ENCODE measurements at places on chromosomes 6 and 20.
A peak's percentile ranks its signal among the peaks of the same experiment; 100 is the strongest.

DNA sequence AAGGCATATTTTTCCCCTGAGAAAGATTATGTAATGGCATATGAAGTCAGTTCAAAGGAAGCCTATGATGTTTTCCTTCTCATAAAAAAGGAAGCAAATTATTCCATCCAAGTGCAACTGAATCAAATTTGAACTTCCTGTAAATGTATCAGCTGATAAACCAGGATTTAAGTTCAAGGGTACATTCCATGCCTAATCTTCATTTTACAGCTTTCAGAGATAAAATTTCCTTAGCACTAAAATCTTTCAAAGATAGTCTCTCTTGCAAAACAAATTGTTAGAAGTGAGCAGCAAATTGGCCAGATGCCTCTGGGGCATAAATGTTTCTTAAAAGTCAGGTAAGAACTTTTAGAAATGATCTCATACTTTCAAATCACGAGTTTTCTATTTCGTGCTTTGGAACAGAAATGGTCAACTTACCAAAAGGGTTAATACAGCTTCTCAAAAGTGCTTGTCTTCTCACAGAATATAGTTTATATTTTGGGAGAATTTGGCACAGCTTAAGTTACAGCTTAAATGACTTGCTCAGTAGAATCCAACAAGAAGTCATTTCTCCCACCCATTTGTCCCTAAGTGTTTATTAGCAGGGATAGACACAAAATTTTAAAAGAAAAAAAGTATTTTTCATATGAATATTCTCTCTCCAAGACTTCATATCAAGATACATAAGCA lies 2.7 kb upstream of the TCF21 start:
- DNase-seq, result no peak

DNA sequence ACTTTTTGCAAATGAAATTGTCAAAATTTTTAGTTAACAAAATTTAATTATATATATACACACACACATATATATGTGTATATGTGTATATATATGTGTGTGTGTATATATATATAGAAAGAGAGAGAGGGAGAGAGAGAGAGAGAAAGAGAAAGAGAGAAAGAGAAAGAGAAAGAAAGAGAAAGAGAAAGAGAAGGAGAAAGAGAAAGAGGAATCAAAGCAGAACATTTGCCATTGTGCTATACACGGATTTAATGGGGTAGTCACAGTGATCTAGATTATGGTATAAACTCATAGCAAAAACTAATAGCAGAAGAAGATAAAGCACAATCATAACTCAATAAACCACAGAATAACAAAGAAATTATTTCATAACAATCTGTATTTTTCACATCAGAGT lies 126.7 kb downstream of the DST start:
- DNase-seq, result no peak

- DNase-seq, result no peak
Measured at GRCh38 chr6:3406362-3406821, 50.5 kb downstream of the SLC22A23 start.

DNA sequence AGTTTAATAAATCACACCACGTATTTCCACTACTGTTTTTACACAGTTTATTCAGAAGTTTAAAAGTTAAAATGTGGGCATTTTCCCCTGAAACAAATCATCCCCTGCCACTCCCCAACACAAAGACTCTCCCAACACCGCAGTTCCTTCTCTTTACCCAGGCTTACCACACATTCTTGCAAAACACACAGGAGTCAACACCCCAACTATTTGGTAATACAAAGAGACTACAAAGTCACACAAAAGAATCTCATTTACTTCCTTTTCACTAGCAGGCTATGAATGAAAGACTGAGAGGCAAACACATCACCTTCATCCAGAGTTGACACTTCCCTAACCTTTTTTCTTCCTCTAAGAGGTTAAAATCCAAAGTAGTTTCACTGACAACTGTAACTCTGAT lies 51.1 kb downstream of the KCTD20 start:
- DNase-seq, result no peak

DNA sequence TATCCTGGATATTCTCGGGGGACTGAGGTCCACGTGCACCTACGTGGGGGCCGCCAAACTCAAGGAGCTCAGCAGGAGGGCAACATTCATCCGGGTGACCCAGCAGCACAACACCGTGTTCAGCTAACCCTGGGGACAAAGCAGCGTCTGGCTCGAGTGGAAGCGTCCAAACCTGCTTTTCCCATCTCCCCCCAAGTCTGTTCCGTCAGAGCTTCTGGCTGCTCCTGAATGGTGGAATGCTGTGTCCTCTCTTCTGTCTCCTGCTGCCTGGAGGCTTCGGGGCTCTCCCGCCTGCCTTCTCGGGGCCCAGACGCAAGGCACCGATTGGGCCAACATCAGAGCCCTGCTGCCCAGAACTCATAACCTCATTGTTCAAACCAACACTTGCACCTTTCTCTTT lies 56.7 kb downstream of the GMPR start:
- no peak for DNase-seq

DNA sequence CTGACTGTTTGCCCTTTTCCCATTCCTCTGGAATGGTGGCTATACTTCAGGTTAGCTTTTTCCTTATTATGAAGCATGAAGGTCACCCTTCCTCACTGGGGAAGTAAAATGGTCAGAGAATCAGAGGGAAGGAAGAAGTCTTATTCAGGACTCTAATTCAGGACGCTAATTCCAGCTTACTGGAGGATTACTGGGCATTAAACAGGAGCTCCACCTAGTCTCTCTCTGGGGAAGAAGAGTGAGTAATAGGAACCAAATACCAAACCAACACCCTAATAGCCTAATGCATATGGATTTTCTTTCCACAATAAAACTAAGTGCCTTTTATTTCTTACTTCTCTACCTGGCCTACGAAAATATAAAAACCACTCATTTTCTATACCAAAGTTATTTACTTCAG lies 10.1 kb downstream of the CRISP1 start:
- DNase-seq, result no peak

- no peak for DNase-seq
Measured at GRCh38 chr20:60228255-60228654, 270.0 kb downstream of the CDH26 start.

DNA sequence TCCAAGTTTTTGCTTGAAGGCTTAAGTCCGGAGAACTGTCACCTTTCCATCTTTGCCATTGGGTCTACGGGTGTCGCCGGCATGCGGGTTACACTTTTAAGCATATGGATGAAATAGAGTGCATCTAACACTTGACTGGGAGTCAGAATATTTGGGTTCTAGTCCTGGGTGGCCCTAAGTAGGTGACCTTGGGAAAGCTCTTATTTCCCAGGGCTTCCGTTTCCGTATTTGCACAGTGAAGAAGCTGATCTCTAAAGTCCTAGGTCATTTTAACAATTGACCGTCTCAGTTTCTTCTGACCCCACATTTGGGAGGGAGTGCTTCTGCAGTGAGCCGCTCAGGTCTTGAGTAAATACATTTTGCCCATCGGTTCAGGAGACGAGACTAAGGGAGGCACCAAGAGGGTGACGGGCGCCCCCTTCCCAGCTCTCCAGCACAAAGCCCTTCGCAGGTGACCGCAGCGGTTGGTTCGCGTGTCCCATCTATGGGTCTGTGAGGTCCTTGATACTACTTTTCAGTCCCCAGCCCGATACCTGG lies 651 bp upstream of the BLTP3A start:
- no peak for DNase-seq

GRCh38 chr6:144528743-144529425 lies 243.7 kb downstream of the UTRN start:
- DNase-seq, result no peak

GRCh38 chr20:3367089-3367488 lies 40.4 kb downstream of the DNAAF9 start:
- no peak for DNase-seq

GRCh38 chr20:19375801-19376200 lies 163.4 kb downstream of the SLC24A3 start:
- DNase-seq, result no peak

- DNase-seq, result no peak
Measured at GRCh38 chr20:43767686-43768474, 41.1 kb upstream of the GTSF1L start.

GRCh38 chr6:25157183-25157582 lies 122.0 kb upstream of the CARMIL1 start:
- DNase-seq, result no peak

DNA sequence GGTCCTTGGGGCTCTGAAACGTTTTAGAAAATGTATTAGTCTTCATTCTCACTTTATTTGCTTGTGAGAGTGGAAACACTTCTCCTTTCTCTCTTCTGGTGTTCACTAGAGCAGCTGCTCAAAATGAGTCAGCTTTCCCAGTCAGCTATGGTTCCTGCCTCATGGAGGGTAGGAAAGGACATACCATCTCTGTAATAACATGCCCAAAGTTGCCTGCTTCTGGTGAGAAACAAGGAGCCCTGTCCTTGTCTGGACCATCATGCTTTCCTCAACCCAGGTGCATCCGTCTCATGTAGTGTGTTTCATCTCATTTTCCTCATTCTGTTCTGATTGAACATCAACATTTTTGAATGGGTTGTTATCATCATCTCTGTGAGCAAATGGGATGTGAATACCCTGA lies 17.1 kb upstream of the TINAG start:
- no peak for DNase-seq

DNA sequence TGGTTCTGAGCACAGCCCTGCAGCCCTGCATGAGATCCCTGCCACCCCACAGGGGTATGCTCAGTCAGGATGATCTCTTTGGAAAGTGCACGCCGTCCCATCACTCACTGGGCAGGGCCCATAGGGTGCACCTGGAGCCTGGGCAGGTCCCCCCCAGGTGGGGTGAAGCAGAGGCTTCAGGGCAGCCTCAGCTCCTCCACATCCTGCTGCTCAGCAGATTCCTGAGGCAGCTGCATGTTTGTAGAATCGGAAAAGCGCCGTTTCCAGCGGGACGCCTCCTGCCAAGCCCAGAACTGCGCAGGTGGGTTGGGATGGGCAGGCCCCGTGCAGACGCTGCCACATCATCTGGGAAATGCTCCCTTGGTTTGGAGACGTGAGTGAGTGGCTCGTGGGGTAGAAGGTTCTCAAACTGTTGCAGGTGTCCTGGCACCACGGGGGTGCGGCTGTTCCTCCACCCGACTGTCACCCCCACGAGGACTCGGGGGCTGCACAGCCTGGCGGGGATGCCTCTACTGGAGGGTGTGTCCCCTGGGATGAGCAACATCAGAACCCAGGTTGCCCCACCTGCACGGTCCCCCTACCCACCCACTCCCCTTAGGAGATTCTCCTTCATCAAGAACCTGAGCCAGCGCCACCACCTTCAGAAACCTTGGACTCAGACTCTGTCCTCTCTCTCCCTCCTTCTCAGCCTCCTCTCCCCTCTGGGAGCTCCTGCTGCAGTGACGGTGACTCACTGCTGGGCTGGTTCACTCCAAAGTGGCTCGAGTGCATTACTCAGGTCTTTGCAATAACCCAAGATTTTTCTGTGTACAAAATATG lies 334.1 kb downstream of the TAF4 start:
- no peak for DNase-seq

GRCh38 chr6:40819182-40819834 lies 219.7 kb downstream of the UNC5CL start:
- DNase-seq, result no peak

GRCh38 chr6:73644941-73645591 lies 8.7 kb downstream of the SLC17A5 start:
- DNase-seq, result no peak

- no peak for DNase-seq
Measured at GRCh38 chr6:131762984-131763383, 44.8 kb upstream of the ENPP1 start.

DNA sequence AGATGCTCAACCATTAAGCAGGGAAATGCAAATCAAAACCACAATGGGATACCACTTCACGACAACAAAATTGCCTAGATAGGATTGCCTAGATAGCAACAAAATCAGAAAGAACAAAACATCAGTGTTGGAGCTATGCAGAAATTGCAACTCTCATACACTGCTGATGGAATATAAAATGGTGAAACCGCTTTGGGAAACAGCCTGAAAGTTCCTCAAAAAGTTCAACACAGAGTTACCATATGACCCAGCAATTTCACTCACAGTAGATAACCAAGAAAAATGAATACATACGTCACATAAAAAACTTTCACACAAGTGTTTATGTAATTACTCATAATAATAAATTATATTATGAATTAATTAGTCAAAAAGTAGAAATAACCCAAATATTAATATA lies 78.3 kb downstream of the MAFB start:
- no peak for DNase-seq

DNA sequence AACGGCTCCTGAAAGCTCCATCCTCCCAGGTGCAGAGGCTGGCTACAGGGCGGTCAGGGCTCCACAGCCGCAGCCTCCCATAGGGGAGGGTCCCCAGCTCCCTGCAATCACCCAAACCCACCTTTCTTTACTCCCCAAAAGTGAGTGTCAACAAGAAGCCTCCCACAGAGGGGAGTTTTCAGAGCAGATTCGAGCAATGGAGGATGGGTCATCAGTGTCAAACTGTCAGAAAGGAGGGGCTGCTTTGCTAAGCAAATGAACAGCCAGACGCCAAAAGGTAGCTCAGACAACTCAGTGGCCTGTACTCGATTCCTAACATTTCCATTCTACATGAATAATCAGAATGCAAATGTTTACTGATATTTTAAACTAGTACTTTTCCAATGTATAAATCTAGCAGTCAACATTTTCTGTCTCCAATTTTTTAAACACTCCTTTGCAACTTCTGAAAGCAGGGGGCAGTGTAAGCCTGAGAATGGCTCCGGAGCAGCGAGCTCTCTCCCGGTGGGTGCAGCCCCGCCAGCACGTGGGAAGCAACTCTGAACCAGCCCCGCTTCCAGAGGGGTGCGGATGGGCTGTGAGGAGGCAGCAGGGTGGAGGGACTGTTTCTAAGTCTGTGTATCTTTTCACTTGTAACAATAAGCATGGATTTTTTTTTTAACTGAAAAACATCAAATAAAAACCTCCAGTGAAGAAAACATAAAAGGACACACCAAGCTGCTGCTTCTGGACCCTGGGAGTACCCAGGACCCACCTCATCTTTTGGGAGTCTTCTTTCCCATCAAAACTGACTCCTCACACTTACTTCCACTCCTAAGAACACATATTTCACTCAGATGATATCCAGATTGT lies 54.9 kb downstream of the TAF4 start:
- peak; percentile 79 for DNase-seq

DNA sequence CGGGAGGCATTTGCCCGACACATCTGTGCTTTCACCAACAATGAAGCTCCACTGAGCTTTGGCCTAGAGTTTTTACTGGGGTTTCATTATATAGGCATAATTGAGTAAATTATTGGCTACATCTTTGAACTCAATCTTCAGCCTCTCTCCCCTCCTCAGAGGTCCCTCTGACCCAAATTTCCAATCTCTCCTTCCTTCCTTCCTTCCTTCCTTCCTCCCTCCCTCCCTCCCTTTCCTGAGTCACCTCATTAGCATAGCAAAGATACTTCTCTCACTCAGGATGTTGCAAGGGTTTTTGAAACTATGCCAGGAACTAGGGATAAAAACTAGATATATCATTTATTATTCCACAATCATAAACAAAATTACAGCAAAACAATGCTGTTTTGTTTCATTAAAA lies 238.2 kb upstream of the PRND start:
- DNase-seq, result no peak

DNA sequence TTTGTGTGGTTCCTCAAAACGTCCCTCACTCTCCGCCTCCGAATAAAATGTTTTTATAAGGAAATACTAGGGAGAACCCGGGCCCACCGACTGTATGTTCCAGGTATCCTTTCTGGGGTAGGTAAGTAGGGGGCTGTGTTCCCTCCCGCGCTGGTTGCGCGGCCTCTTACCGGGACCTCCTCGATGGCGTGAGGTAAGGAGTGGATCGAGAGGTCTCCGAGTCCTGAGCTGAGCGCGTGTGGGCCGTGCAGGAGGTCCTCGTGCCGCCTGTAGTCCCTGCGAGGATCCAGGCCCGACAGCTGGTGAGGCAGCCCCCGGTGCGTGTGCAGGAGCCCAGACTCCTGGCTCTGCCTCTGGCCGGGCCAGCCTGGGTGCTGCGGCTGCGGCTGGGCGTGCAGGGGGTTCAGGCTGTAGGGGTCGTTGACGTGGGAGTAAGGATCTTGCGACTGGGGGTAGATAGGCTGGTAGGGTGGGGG lies 5.1 kb downstream of the TFAP2A start:
- no peak for DNase-seq

Measured in HEK293T (cell line).